ENCODE measurements at places on chromosomes 16 and 17.

DNA sequence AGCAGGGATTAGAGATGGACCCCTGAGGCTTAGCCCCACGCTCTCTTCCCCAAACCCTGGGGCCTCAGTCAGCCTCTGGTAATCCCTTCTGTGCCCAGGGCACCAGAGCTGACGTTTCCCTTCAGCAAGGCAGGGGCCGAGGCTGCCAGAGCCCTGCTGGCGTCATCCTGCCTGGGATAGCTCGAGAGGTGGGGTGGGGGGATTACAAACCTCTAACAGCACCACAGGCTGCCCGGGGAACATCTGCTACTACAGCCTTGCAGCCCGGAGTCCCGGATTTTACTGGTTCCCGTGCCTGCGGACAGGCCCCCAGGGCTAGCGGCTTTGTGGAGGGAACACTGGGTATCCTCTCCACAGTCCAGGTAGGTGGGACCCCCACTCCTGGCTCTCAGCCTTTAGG, at the start of gene AANAT:
TSS of gene AANAT (plus strand) at position 238 of the 400 bp plus-strand sequence. CDS start 1,144 bp downstream, outside the sequence.
- no peak for DNase-seq

GRCh38 chr16:976389-976931, 5.1 kb upstream of the SOX8 start:
- DNase-seq: no peak

DNA sequence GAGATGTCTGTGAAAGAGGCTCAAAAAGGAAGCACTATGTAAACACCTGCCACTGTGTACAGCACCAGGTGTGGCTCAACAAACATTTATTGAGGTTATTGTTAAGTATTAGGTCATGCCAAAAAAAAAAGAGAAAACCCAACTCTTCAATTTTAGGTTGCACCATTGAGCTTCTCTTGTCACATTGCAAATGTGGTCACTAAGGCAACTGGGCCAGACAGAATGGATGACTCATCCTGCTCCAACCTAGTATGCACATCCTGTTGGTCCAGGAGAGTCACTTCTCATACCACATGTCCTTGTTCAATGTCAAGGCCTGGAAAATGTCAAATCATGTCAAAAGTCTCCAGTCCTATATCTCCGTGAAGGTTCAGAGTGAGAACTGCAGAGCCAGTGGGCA, 25.0 kb downstream of the HOXB1 start:
- DNase-seq: no peak

DNA sequence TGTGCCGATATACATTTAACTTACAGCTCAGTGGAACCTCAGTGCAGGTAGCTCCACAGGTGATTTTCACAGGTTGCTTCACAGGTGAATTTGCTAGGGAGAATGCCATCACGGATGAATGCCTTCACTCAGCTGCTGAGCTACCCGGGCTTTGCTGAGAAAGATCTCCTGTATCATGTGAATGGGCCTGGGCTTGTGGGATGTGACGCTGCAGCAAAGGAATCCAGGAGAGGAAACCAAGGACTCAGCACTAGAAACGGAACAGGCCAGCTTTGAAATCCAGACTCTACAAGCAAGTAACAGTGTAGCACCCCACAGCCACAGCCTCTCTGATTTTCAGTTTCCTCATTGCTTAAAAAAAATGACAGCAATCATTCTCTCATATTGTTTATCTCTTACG, 271.4 kb upstream of the MAF start:
- DNase-seq: no peak

GRCh38 chr17:50608700-50609379, 25.8 kb upstream of the ABCC3 start:
- DNase-seq: no peak

- peak; percentile 73 for DNase-seq
These were observed 14.8 kb downstream of the PDP2 start for GRCh38 chr16:66894948-66895688.

DNA sequence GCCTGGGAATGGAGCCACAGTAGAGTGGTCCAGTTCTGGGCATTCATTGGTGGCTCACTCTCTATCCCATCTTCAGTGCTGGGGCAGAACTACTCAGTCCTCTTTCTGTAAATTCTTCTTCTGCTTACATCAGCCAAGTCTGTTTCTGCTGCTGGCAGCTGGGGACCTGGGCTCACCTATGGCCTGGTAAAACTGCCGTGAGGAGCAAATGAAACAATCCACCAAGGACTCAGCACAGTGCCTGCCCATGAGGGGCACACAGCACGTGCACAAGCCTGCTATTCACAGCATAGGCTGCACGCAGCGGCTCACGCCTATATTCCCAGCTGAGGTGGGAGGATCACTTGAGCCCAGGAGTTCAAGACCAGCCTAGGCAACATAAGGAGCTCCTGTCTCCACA, 30.9 kb upstream of the SNN start:
- no peak for DNase-seq

DNA sequence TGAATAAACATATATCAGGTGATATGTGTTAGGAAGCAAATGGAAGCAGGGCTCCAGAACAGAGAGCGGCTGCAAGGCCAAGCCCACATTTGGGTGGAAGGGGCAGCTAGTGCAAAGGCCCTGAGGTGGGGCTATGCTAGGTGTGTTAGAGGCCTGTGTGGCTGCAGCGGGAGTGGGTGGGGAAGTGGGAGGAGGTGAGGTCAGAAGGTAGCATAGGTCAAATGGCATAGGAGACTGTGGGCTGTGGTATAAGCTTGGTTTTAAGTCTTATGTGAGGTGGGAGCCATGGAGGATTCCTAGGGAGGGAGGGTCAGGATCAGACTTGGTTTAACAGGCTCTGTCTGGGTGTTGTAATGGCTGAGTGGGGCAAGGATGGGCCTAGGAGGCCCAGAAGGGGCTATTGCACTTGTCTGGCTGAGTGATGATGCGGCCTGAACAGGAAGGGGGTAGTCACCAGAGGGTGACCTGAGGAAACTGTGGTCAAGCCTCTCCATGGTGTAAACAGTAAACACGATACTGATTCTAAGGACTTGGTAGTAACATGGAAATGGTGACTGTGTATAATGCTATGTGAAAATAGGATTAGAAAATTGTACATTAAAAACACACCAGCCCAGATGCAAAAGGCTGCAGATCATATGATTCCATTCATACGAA, 31.1 kb downstream of the RAI1 start:
- no peak for DNase-seq

DNA sequence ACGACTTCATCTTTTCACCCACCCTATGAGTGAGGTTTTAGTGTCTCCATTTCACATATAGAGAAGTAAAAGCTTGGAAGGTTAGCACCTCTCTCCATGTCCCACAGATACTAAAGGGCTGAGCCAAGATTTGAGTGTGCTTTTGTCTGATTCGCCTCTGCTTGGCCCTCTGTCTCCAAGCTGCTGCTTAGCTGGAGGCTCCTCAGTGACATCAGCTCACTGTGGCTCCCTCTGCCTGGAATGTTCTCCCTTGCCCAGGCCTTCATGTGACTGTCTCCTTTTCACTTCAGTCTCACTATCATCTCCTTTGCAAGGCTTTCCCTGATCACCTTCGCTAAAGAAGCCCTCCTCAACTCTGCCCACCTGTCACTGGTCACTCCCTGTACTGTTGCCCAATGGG, 84.5 kb upstream of the HSBP1 start:
- no peak for DNase-seq

- DNase-seq: no peak
These were observed 43.4 kb upstream of the CRHR1 start for GRCh38 chr17:45740553-45741330.

GRCh38 chr16:16027728-16028310, 78.4 kb downstream of the ABCC1 start:
- no peak for DNase-seq

DNA sequence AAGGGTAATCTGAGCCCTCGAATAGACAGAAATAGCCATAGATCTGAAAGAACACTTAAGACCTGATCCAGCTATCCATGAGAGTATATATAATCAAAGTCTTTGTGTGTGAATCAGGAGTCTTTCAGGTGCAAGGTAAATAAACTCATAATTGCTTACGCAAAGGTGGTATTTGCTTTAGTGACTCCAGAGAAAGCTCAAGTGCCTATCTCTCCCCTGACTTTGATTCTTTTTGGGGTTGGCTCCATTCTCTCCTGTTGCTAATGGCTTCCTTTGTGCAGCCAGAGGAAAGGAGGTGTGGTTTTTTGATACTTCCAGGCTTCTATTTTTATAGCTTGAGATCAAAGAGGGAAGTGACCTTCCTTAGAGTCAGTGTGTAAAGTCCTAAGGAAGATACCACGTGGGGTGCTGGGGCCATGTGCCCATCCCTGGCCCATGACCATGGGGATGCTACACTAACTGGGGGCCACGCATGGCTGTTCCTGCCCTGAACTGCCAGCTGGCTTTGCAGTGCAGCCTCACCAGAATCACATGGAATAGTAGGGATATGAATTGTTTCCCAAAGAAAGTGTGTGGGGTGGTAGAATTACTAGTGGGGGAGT, 45.8 kb downstream of the TENT4B start:
- DNase-seq: no peak

GRCh38 chr16:2791174-2791573, 3.8 kb upstream of the PRSS33 start:
- DNase-seq: peak; percentile 17

- no peak for DNase-seq
These were observed 150.1 kb downstream of the ITFG1 start for GRCh38 chr16:47310792-47311211.

GRCh38 chr16:27474921-27475320, 72.9 kb downstream of the IL21R start:
- no peak for DNase-seq

Measured in activated CD8-positive, alpha-beta memory T cell treated with anti-CD3 and anti-CD28 coated beads, Interleukin-2, amount 50 U/mL, for 48 hours (primary cell).